Activated CD4-positive, alpha-beta T cell treated with anti-CD3 and anti-CD28 coated beads, Interleukin-2, amount 50 U/mL, for 48 hours (primary cell): ENCODE measurements at places on chromosomes 16 and 17.

DNA sequence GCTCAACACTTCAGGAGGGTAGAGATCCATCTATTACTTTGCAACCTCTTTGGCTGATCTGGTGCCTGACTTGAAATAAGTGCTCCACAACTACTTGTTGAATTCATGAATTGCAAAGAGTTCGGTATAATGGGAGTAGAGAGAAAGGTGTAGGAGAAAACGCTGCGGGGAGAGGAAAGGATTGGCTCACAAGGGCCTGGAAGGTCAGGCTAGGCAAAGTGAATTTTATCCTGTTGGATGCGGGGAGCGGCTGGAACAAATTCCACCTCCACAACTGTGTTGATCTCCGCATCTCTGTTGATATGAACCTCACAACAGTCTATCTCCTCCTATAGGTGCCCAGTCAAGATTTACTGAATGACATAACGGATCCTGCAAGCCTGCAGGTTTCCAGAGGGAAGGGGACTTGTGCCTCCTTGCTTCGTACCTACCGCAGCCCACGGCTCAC is 684 bp downstream of the SLX4 start:
- no peak for DNase-seq

DNA sequence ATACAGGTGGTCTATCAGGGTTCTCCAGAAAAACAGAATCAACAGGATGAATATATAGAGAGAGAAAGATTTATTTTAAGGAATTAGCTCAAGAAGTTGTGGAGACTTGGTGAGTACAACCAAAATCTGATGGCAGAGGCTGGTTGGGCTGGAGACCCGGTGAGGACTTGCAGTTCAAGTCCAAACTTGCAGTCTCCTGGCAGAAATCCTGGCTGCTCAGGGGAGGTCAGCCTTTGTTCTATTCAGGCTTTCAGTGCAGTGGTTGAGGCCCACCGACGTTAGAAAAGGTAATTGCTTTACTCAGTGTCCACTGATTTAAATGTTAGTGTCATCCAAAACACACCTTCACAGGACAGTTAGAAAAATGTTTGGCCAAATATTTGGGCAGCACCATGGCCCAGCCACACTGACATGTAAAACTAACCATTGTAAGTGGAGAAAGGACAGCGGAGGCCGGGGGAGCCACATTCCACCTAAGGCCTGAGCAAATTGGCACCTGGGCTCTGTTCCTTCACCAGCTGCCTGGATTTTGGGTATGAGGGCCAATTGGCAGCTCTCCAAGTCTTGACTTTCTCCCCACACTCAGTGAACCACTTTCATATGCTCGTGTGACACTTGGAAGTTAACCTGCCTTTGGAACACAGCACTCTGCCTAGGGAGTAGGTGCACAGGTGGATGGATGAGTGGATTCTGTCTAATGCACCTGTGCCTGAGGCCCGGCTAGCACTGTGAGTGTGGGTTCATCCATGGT is 54.7 kb downstream of the CACNG5 start:
- DNase-seq, result no peak

GRCh38 chr17:80990921-80991644 is 558 bp upstream of the CHMP6 start:
- DNase-seq, result no peak

DNA sequence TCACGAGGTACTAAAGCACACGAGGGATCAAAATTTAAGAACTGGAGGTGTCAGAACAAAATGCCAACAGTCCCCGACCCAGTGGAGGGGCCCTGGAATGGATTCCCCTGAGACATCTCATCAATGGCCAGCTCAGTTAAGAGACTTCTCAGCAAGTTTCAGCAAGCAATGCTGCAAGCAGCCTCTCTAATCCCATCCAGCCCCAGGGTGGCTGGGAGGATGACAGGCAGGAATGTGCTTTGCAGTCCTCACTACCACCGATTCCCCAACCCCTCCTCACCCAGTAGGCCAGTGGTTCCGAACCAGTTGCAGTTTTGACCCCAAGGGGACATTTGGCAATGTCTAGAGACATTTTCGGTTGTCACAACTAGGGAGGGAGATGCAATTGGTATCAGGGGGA is 8.7 kb downstream of the GPRC5B start:
- DNase-seq, result no peak

- no peak for DNase-seq
Observed at GRCh38 chr16:26365161-26365940, 673.6 kb downstream of the HS3ST4 start.

GRCh38 chr17:36742267-36743000 is 141.1 kb downstream of the MRM1 start:
- no peak for DNase-seq

DNA sequence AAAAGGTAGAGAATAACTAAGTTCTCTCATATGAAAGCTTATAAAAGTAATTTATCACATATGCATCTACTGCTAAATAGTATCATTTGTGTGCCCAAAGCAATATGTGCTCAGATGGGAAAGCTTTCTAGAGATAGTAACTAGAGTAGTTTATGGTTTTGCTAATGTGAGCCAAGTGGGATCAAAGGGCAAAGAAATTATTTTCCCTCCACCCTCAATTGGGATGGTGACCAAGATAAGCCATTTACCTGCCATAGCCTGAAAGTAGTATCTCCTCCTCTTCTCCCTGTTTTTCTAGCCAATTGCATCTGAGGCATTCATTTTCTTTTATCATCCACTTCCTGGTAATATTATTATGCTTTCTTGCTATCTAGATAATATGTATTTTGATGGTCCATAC is 41.9 kb upstream of the KCNJ16 start:
- no peak for DNase-seq

- no peak for DNase-seq
Observed at GRCh38 chr16:46775214-46775613, 27.1 kb upstream of the MYLK3 start.

DNA sequence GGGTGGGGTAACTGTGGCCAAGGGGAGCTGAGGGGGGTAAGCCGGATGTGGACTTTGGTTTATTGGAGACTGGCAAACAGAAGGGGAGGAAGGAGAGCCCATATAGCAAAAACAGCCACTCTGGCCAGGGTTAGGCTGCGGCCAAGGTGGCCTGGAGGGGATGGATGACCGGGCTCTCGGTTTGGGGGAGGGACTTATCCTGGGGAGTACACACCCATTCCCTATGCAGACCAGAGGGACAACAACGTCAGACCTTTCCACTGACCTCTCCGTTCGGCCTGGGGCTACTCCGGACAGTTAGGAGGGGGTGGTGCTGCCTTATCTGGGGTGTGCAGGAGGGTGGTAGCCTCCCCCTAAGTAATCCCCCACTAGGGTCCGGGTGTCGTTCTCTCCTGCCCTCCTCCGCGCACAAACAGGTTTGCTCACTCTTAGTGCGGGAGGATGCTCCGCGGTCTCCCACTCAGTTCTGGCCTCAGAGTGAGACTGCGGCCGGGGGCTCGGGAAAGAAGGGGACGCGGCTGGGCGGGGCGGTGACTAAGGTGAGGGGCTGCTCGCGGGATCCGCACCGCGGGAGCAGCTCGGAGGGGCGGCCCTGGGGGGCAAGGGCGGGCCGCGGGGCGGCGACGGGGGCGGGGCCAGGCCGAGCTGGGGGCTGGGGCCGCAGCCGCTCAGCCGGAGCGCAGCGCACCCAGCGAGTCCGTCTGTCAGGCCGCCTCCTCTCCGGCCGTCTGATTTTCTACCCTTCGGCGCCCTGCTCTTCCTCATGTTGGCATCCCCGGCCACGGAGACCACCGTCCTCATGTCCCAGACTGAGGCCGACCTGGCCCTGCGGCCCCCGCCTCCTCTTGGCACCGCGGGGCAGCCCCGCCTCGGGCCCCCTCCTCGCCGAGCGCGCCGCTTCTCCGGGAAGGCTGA is at the start of gene WNK4:
Gene WNK4 (plus strand): TSS at position 675 of the 915 bp plus-strand sequence. CDS start 89 bp downstream, at position 764.
- DNase-seq, result no peak

- DNase-seq, result no peak
Observed at GRCh38 chr17:69271023-69271422, 42.4 kb upstream of the ABCA10 start.

DNA sequence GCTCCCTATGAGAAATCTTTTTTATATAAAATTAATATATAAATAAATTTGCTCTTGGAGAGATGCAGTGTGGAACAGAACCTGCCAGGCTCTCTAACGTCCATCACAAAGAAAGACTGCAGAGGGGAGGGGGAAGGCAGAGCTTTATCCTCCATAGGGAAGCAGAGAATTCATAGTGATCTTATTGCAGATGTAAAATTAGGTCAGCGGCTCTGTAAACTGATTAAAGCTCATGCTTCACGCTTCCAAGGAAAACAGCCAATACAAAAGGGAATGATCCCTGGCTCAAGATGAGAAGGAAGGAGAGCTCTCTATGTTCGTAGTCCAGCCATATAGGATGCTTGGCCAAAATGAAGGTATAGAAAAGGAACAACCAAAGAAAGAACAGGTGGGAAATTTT is 532.3 kb upstream of the PSMD7 start:
- no peak for DNase-seq

DNA sequence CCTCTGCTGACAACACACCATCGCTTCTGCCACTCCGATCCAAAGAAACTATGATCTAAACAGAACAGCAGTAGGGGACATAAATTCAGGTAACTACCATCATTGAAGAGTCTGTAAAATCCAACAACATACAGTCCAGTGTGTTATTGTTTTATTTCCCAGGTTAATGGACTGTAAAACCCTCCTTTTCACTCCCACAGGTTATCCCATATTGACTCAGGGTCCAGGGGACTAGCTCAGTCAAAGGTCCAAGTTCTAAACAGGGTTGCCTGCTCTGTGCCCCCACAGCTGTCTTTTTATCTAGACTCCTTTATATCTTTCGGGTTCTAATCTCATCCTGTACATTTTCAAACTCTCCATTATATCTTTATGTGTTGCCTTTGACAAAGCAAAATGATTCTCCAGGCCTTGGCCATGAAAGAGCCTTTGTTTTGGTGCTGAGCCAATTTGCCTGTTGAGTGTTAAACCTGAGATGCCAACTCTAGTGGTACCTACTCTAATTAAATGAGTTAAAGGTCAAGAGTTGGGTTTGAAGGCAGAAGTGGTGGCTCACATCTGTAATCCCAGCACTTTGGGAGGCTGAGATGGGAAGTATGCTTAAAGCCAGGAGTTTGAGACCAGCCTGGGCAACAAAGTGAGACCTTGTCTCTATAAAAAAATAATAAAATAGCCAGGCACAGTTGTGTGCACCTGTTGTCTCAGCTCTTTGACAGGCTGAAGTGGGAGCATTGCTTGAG is 80.5 kb downstream of the SNX11 start:
- no peak for DNase-seq

GRCh38 chr17:42562388-42563142 is 617 bp downstream of the COASY start:
- no peak for DNase-seq

DNA sequence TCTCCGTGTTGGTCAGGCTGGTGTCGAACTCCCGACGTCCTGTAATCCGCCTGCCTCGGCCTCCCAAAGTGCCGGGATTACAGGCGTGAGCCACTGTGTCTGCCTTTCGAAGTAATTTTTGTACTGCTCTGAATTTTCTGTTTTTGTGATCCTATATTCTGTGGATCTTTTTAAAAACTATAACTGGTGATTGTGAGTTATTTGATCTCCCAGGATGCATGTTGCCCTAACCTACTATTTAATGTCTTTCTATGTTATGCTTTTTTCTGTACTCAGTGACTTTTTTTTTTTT is 2.5 kb downstream of the RSPRY1 start:
- DNase-seq, result no peak

DNA sequence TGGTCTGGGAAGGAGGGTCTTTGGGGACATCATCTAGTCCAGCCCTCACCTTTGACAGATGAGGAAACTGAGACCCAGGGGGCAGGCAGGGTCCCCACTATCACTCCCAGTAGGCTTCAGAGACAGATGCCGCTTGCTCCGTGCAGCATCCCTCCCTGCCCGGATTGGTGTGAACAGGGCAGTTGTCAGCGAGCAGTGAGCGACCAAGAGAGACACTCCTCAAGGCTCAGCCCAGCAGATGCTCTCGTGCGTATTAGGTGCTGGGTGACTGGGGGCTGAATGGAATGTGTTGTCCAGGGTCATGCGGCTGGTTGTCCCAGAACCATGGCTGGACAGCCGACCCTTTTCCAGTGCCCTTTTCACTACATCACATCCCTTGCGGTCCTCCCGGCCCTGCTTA is 49.0 kb downstream of the MPRIP start:
- no peak for DNase-seq

GRCh38 chr17:83122834-83123233 is 43.4 kb downstream of the METRNL start:
- DNase-seq, result no peak

GRCh38 chr16:74469946-74470478 is 48.7 kb upstream of the CLEC18B start:
- no peak for DNase-seq

DNA sequence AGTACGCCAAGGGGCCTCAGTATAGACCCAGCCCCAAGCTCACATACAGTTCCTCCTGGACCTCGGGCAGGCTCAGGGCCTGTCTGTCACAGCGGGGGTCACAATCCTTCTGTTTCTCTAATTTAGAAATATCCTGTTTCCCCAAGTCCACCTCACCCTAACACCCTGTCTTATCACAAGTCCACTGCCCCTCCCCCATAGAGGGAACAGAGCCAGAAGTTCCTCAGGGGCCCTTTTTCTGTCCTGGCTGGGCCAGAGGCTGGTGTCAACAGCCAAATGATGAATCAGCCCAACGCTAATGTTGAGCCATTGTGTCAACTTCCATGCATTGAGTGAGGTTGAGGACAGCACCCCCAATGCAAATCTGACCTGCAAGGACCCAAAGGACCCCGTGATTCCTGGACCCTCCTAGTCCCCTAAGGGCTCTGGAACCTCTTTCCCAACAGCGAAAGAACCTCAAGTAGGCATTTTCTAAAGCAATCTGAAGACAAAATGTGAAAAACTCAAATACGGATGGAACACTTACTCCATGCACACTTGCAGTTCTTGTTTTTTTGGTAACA is 58.6 kb downstream of the PECAM1 start:
- no peak for DNase-seq

DNA sequence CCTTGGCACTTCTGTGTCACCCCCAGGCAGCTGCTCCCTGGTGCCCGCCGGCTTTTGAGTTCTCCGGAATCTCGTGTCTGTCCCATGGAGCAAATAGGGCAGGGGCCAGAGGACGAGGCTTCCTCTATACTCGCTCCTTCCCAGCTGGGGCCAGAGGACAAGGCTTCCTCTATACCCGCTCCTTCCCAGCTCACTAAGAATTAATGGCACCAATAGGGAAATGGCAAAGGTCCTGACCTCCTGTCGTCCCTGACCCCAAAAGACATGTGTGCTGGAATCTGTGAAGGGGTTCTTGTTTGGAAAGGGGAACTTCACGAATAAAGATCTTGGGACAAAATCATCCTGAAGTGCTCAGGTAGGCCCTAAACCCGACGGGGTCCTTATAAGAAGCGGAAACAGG is 7.6 kb downstream of the SGSH start:
- DNase-seq, result no peak

GRCh38 chr16:4347010-4347409 is 4.1 kb downstream of the PAM16 start:
- no peak for DNase-seq

- DNase-seq, result peak; percentile 19
Observed at GRCh38 chr17:48510761-48511604, 19.8 kb downstream of the HOXB1 start.

- no peak for DNase-seq
Observed at GRCh38 chr17:20187049-20187448, 177.9 kb downstream of the SPECC1 start.

DNA sequence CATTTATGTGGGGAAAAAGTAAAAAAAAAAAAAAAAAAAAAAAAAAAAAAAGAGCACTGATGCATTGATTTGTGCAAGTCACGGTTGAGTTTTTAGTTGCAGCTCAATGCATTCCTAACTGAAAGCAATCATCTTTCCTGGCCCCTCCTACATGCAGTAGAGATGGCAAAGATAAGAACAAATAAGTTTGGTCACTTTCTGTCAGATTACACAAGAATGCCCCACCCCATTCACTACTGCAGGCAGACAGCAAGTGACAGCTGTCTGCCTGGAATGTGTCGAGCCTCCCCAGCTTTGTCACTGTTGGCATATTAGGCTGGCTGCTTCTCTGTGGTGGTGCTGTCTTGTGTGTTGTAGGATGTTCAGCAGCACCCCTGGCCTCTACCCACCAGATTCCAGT is 243.5 kb downstream of the FOXL1 start:
- DNase-seq, result no peak
